ENCODE measurements at places on chromosomes 5 and 9.

DNA sequence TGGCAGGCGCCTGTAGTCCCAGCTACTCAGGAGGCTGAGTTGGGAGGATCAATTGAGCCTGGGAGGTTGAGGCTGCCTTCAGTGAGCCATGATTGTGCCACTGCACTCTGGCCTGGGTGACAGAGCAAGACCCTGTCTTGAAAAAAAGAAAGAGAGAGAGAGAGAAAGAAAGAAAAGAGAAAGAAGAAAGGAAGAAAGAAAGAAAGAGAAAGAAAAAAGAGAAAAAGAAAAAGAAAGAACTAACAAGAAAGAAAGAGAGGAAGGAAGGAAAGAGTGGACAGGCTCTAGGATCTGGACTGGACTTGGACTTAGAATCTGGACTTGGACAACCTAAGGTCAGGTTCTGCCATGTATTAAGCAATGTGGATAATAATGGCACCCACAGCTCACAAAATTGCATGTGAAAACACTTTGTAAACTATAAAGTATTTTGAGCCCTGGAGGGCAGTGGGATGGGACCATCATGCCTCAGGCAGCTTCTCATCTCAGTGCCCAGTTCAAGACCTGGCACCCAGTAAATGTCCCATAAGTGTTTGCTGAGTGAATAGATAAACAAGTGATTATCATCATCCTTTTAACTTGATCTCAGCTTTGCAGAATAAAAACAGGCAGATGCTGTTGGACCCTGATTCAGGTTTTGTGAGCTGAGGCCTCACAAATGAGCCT is 12.8 kb upstream of the PHF19 start:
- DNase-seq, result no peak

- no peak for DNase-seq
Observed at GRCh38 chr5:145568581-145568980, 266.6 kb downstream of the PRELID2 start.

- DNase-seq, result no peak
Observed at GRCh38 chr9:106059886-106060285, 365.5 kb downstream of the TMEM38B start.

DNA sequence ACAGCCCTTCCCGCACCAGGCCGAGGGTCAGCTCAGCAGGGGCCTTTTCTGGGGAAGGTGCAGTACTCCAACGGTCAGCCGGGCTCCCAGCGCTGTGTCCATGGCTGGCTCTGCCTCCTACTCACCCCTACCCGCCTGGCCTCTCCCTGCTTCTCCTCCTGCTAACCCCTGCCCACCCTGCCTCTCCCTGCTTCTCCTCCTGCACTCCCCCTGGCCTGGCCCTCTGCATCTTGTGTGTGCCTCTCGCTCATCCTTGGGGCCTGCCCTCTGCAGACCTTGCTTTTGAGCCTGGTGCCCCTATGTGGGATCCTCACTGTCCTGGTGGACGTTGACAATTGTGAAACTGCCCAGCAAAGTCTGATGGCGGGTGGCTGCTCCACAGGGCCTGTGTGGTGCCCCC is 274.6 kb upstream of the IRX2 start:
- DNase-seq, result no peak

DNA sequence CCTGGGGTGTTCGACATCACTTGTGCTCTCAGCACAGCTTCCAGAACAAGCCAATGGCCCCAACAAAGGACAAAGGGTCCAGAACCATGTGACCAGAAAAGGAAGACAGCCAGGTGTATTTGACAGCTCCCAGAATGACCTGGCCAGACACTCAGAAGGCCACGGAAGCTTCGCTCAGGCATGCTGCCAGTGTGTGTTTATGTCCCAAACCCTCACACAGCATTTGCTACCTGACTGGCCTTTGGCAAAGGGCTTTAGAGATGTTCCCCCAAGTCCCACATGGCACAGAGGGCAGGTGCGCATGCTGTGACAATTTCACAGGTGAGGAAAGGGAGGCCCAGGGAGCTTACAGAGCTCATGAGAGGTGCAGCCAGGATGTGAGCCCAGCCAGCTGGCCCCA is 39.5 kb downstream of the MED10 start:
- DNase-seq, result no peak

- no peak for DNase-seq
Observed at GRCh38 chr5:107861565-107861964, 190.8 kb upstream of the EFNA5 start.

DNA sequence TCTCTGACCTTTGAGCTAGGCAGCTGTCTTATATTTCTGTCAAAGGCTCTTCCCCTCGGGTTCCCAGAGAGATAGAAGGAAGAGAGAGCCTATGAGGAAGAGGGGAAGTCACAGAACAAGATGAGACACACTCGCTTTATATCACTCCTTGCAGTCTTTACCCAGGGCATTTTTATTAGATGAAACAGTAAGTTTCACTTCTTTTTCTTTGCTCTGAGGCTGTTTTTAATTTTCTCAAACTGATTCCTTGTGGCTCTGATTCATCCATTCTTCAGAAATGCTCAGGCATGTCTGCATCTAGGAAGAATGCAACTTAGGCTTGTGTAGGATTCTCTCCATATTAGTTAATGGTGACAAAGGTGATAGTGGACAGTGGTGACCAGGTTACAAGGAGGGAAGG is 132.9 kb upstream of the CHD1 start:
- DNase-seq, result no peak
